ENCODE measurements at places on chromosomes 12 and 14.

- DNase-seq, result no peak
Observed at GRCh38 chr12:52295663-52296062, 4.3 kb upstream of the KRT81 start.

DNA sequence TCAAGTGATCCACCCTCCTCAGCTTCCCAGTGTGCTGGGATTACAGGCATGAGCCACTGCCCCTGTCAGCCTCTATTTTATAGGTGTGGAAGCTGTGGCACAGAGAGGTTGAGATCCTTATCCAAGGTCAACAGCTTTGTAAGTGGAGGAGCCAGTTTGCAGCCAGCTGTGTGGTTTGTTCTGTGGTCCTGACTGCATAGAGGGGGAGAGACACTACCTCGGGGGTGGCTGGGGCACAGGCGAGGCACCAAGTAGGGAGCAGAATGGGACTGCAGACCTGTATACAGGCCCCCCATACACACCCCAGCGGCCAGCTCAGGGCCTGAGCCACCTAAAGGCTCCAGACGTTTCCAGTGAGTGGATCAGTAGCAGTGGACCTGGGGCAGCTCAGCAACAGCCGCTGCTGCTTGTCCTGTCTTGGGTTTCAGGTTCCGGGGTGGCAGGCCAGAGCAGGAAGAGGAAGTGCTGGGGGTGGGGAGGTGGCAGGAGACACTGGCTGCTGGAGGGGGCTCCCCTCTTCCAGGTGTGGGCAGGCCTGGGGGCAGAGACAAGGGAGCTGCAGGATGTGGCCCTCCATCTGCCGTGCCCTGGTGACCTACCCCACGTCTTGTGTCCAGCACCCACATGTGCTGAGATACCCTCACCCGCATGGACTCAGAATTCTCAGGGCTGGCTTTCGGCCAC lies 11.0 kb downstream of the ORAI1 start:
- no peak for DNase-seq

DNA sequence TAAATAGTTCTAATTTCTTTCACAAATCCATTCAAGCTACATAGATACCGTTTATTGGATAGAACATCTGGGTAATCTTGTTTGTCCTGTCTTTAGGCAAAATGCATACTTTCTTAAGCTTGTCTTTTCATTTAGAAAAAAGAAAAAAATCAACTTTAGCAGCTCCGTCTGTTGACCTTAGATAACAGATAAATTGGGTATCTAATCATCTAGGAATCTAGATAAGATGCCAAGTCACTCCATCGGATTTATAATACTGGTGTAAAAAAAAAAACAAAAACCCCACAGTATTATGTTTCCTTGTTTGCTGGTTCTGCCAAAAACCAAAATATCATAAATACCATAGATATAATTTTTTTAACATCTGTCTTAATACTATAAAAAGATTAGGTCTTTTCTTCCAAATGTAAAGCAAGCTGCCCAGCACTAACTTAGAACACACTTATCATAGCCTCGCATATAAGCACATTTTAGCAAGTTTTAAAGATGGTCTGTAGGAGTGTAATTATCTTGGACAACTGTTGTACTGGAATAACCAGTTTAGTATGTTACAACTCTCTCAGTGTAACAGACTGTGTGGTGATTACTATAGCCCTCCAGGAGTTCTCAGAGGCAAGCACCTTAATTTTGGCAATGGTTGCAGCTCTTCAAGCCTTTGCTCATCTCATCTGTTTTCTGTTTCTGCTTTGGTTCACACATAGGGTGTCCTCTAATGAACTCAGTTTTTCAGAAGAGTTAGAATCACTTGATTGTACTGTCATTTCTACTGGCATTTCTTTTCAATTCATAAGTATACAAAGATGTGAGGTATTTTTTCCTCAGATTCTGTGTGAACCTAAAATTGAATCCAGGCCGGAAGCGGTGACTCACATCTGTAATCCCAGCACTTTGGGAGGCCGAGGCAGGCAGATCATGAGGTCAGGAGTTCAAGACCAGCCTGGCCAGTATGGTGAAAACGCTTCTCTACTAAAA lies 83.1 kb downstream of the ANO6 start:
- peak; percentile 88 for DNase-seq

- no peak for DNase-seq
Observed at GRCh38 chr12:39606712-39607423, 12.7 kb downstream of the ABCD2 start.

DNA sequence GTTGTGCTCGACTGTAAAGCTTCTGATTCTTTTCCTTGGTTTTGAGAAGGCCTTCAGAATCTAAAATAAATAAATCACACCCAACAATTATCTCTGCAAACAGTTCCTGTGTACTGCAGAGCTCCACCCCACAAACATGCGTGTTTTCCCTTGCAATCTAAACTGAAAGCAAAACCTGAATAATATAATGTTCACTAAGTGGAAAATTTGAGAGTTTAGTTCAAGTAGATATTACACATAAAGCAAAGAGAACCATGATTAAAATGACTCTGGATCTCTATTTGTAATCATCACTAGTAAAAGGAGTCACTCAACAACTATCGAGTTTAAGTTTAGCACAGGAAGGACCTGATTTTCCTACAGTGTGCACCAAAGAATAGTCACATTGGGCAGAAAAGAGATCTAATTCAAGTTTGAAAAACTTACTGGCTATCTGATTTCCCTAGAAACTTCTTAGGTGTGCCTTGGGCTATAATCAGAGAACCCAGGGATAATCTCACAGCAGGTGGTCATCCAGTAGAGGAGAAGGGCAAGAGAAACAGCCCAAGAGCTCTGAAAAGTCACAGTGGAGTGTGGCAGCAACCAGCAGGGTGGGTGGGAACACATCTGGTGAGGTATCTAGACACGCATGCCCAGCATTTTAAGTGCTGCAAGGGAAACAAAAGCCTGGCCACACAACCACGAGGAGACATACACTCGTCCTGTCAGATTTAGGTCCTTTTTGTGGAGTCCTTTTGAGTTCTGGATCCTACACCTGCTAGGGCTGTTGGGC lies 25.4 kb downstream of the ATG14 start:
- DNase-seq, result no peak

DNA sequence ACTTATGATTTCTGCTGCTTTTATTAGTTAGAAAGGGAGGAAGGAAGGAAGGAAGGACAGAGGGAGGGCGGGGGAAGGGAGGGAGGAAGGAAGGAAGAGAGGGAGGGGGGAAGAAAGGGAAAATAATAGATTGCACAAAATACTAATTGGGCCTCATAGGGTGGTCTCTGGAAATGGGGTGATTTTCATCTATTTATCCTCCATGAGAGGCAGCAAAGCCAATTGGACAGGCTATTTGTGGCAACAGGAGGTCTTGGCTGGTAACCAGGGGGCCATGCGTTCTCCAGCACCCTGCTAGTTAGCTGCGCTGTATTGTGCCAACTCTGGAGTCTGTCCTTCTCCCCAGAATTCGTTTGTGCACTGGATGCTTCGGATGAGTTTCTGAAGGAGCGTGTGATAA lies 24.1 kb upstream of the PAPOLA start:
- DNase-seq, result no peak

GRCh38 chr12:110042264-110042663 lies 6.1 kb downstream of the C12orf76 start:
- no peak for DNase-seq

All from GM04503 (cell line).